ENCODE measurements at places on chromosomes 2 and 18. TPM values are rescaled to one million over a fixed set of nuclear protein-coding genes. Genes with fewer than 3 reads are reported as not detected.

RAD51AP2 gene
- total RNA-seq: not detected

PAX3 gene
- not detected for total RNA-seq

SH3RF3 gene
- 0.39 TPM for total RNA-seq

MC5R gene
- total RNA-seq: not detected

SKA1 gene
- total RNA-seq: 20.7 TPM

OR6B2 gene
- total RNA-seq: not detected

GPN1 gene
- total RNA-seq: 51.0 TPM

AMER3 gene
- not detected for total RNA-seq

LHCGR gene
- not detected for total RNA-seq

GRCh38 chr2:178298785-178299212, 104.5 kb downstream of the OSBPL6 start:
- DNase-seq: no peak

DNA sequence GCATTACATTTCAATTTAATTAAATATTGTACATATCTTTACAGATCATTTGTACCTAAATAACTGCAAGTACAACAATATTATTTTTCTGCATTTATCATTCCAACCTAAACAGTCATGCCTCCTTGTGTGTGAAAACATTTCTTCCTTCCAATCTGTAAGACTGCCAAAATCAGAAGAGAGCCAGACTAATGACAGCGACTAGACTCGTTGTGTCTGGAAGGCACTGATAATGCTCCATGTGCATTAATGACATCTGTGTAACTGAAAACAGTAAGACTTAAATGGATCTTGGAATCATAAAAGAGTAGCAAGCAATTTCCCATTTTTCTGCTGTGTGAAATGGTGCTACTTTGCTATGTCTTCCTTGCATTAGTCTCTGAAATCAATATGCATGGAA, 278.0 kb upstream of the DSEL start:
- DNase-seq: no peak

- DNase-seq: no peak
Observed at GRCh38 chr18:76493213-76494161, 1.6 kb downstream of the ZNF516 start.

DNA sequence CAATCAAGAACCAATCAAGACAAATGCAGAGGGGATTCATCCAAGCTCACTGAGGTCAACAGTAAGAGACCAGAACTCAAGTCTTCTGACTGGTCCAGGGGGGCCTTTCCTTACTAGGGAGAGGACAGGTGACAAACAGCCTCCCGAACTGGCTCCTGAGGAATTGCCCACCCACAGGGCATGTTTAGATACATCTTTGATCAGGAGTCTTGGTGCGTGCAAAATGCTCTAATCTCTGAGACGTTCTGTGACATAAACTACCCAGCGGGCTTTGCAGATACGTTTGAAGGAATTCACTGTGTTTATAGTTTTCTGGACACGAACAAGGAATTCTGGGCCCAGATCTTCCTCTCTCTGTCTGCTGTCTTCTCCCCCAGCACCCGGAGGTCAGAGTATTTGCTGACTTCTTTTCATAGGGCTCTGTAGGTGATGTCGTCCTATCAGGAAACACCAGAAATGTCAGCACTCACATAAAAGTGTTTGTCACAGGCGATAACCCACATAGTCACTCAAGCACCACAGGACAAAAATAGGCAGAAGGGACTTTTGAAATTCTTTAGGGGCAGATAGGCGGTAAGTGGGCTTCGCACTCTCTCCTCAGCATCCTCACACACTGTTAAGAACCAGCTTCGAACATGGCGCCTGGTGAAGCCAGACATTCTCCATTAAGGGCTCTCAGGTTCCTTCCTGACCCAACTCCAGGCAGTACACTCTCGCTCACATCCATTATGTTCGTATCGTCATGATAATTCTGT, 349.0 kb downstream of the CYRIA start:
- no peak for DNase-seq
